Activated CD8-positive, alpha-beta T cell treated with anti-CD3 and anti-CD28 coated beads for 36 hours (primary cell): ENCODE measurements at places on chromosomes 7 and 10. TPM values are rescaled to one million over a fixed set of nuclear protein-coding genes. Genes with fewer than 3 reads are reported as not detected.

The PRLHR gene
- not detected for total RNA-seq

DNA sequence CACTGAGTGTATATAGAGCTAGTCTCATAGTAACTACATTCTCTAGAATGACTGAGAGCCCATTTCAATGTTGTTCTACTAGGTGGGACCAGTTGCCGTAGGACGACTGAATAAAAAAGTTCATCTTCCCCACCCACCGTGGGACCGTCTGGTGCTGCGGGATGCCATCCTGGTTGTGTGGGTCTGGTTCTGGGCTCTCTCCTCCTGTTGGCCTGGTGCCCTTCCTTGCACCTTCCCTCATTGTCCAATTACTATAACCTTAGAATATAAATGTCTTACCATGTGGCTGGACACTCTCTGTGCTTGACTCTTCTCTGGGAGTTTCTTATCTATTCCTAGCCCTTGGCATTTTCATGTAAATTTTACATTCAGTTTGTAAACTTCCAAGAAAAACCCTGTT is 344.4 kb downstream of the TCERG1L start:
- DNase-seq: no peak

- DNase-seq: no peak
Measured at GRCh38 chr10:89392974-89393373, 551 bp downstream of the IFIT1 start.

The GHRHR gene
- not detected for total RNA-seq

DNA sequence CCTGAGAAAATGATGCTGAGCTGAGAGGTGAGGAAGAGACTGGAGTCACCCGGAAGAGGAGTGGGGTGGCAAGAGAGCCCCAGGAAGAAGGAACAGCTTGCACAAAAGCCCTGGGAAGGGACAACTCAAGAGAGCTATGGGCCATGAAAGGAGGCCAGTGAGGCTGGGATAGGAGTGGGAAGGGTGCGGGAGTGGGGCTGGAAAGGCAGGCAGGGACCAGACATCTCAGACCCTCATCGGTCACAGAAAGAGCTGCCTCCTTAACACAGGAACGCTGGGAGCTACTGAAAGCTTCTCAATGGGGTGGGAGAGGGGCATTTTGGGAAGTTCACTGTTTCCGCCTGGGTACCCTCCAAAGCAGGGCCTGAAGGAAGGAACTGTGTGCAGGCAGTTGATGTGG is 122.0 kb upstream of the UNC5B start:
- DNase-seq: no peak

GRCh38 chr7:136012238-136012637 is 35.1 kb upstream of the MTPN start:
- DNase-seq: no peak

GRCh38 chr7:69430384-69431021 is 167.8 kb upstream of the AUTS2 start:
- DNase-seq: no peak

The SPDYE17 gene
- total RNA-seq: not detected

GRCh38 chr10:68315582-68315981 is 16.3 kb upstream of the HNRNPH3 start:
- DNase-seq: no peak

The TAS2R41 gene
- not detected for total RNA-seq

The SSBP1 gene
- total RNA-seq: 247 TPM

The TMEM236 gene
- 0.16 TPM for total RNA-seq

The VWDE gene
- total RNA-seq: 1.7 TPM

- DNase-seq: peak; percentile 50
Measured at GRCh38 chr10:24723788-24724380, at the start of gene ARHGAP21. TSS of gene ARHGAP21 (minus strand) at chr10:24723887. CDS start at chr10:24721899, 1,988 bp downstream.

The TLX1 gene
- total RNA-seq: not detected

DNA sequence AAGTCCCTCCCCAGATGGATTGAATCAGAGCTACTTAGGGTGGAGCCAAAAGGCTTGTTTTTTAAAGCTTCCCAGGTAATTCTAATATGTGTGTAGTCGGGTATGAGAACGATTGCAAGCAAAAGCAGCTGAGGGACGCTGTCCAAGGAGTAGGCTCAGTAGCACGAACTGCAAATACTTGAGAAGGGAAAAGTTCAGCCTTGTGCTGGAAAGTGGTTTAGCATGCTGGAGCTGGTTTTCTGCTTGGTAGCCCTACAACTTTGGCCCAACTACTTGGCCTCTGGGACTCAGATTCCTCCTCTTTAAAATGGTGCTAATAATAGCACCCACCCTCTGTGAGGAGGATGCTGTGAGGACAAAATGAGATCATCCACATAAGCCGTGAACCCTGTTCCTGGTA is 76.2 kb downstream of the AHR start:
- DNase-seq: no peak

DNA sequence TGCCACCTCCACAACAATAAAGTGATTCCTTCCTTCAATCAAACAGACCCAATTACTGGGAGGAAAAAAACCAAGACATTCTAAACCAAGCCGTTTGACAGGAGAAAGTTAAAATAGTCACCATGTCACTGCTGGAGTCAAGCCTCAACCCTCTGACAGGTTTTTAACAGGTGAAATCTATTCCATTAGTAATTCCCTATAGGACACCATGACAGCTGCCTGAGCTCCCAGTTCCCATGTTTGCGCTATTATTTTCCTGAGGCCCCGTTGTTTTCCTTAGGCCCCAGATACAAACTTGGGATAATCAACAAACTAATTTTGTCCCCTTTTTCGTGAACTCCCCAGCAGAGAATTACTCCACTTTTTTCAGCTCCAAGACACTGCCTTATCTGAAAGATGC is 113.9 kb downstream of the ARL5B start:
- no peak for DNase-seq

GRCh38 chr10:110209926-110210673 is 2.7 kb downstream of the MXI1 start:
- DNase-seq: no peak

The GBX1 gene
- total RNA-seq: not detected

DNA sequence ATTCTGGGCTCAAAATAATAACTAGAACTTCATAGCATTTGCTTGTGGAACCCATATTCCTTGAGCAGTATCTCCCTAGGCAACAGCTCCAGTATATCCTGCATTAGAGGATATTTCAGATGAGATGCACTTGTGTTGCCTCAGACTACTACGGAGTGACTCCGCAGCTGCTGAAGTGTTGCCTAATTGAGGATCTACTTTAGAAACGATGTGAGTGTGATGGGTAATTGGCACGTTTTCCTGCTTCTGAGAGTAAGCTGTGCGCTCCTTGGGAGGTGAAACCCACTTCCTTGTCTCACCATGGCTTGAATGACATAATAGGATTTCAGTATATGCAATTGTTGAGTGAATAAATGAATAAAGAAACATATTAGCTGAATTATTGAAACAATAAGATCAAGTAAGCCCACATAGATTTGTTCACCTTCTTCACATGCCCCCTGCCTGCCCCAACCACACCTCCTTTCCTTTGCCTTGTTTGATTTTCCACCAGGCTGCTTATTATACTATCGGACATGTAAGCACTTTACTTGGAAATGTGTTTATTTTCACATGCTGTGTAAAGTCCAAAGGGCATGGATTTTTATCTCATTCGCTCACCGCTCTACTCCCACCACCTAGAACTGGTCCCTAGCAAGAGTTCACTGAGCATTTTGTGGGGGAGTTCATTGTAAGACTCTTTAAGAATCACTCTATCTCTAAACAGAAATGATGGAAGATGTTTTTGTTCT is 303.8 kb downstream of the KCNMA1 start:
- DNase-seq: no peak

DNA sequence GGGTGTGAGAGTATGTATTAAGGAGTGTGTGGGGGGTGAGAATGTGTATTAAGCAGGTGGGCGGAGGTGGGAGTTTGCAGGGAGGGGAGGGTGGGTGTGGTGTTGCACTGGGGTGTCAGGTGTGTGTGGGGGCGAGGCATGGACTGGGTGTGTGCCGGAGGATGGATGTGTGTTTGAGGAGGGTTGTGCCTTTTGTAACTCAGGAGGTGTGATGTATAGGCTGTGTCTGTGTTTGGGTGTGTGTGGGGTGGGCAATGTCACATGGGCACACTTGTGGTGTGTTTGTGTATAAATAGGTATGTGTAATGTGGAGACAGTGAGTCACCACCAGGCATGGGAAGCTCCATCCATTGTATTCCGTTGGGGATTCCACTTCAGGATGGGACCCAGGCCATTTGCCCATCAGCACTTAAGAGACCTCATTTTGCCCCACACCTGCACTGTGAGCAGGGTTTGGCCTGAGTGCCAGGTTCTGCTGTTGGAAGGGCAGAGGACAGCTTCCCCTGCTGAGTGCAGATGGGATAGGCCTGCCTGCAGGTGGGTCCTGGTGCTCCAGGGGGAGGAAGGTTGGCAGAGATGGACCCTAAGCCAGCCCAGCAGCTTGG is 5.8 kb downstream of the UNC5B start:
- no peak for DNase-seq

DNA sequence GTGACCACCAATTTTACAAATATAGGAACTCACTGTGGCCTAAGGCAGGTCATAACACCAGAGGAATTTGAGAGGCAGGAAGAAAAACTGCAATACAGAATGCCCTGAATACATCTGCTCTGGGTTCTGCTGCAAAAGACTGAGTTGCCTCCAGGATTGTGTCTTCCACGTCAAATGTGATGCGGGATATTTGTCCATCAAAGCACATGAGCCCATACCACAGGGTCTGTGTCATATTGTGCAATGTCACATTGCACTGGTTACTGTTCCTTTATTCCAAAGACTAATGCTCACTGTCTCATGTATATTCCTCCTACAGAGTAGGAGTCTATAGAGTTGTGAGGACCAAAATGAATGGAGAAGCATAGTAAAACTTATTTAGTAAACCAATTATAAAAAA is 58.6 kb upstream of the ABCB4 start:
- no peak for DNase-seq

DNA sequence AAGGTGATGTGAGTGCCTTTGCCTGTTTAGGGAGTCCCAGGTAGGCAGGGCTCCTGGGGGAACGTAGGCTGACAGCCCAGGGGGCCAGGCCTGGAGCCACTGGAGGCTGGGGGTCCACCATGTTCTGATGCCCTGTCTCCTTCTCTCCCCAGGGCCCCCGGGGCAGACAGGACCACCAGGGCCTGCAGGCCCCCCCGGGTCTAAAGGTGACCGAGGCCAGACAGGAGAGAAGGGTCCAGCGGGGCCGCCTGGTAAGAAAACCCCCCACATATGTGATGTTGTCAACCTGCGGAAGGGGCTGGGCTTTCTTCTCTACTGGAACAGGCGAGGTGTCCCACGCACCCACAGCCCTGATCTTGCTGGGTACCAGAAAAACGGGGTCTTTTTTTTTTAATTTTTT is 85.2 kb downstream of the MYL10 start:
- no peak for DNase-seq

DNA sequence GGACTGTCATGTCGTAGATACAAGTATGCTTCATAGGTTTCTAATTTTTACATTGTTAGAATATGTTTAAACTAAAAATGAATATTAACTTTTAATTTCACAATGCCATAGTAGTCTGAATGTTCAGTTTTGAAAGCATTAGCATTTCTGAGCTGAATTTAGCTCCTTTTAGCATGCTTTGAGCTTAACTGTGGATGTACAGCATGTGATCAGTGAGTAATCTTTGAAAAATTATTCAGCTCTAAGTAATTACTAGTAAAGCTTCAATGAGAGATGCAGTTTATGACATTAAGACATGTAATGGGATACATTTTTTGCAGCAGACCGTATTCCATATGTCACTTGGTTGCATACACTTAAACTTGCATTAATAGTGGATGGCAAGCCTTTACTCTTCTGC is 114.1 kb upstream of the WNT16 start:
- DNase-seq: no peak

- DNase-seq: peak; percentile 33
Measured at GRCh38 chr7:128891110-128891941, 19.2 kb downstream of the KCP start.

The FOXI2 gene
- not detected for total RNA-seq

GRCh38 chr10:86961481-86962091 is 3.2 kb downstream of the SNCG start:
- DNase-seq: no peak

GRCh38 chr7:140674356-140674800 is 1.6 kb downstream of the ADCK2 start:
- DNase-seq: no peak

DNA sequence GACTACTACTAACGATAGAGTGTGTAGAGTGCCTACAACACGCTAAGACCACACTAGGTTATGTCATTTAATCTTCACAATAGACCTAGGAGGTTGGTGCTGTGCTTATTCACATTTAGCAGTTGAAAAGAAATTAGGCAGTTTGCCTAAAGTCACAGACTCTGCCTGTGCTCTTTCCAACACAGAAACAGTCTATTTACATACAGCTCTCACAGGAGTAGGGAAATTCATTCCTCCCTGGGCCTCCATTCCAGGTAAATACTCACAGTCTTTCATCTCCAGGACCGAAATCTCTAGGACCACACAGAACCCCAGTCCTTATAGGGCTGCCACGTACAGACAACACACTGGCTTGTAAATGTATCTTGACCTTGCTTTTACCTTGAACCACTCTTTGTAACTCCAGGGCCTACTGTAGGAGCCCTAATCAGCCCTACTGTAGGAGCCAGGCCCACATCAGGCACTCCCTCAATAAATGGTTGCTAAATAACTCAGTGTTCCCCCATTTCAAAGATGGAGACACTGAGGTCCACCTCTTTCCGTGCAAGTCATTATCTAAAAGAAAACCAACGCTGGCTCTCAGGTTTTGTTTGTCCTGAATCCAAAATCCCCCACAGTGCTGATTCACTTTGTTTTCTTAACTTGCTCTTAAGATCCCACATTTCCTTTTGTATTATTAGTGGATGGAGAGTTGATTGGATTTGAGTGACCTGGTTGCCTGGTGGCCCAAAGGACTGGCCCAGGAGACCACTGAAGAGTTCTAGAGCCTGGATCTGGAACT is 146.9 kb downstream of the KCNMA1 start:
- no peak for DNase-seq

GRCh38 chr7:102463841-102464576 is 654 bp downstream of the ALKBH4 start:
- peak; percentile 29 for DNase-seq

The CTAGE8 gene
- total RNA-seq: 0.25 TPM

- DNase-seq: peak; percentile 78
Measured at GRCh38 chr7:50826371-50827172, 43.9 kb upstream of the GRB10 start.
